ENCODE measurements at places on chromosomes 6 and 20.
A peak's percentile ranks its signal among the peaks of the same experiment; 100 is the strongest.

- no peak for DNase-seq
Observed at GRCh38 chr6:116016846-116017545, 43.7 kb downstream of the FRK start.

- no peak for DNase-seq
Observed at GRCh38 chr6:147974376-147974775, 368.3 kb upstream of the SASH1 start.

- no peak for DNase-seq
Observed at GRCh38 chr20:51376111-51376510, 166.4 kb downstream of the NFATC2 start.

DNA sequence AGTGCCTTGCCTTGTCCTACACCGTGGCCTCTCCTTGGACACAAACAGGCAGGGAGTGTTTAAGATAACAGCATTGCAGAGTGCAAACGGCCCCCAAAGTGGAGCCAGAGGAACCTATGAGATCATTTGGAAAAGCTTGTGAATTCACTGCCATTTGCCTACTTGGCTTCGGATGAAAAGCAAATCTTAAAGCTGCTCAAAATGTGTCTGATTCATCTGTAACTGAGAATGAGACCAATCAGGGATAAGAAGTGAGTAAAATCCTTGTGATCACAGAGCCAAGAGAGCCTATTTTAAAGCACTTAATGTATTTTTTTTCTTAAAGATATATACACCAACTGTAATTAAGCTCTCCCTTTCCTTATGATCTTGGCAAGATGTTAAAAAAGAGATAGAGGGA is 65.7 kb upstream of the BACH2 start:
- DNase-seq: no peak

DNA sequence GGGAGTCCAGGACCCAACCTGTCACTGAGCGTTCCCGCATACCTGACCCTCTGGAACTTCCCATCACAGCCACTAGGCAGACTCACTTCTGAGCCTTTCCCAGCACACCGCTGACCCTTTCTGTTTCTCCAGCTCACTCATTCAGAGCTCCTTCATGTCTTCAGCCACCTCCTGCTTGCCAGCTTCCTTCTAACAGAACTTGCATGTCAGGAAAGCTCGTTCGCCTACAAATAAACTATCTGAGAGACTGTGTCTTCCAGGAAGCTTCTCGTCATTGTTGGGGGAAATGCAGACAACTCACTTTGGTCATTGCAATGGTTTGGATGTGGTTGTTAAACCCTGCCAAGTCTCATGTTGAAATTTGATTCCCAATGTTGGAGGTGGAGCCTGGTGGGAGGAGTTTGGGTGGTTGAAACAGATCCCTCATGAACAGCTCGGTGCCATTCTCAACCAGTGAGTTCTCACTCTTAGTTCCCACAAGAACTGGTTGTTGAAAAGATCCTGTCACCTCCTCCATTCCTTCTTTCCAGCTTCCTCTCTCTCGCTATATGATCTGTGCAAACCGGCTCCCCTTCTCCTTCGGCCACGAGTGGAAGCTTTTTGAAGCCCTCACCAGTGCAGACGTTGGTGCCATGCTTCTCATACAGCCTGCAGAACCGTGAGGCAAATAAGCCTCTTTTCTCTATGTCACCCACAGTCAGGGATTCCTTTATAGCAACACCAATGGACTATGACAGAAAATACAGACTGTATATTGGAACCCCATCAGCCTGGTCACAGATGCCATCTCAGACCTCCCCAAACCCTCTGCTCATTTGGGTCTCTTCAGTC is 1.4 kb upstream of the MUC21 start:
- peak; percentile 45 for DNase-seq

- no peak for DNase-seq
Observed at GRCh38 chr6:158312672-158313397, 570 bp downstream of the TULP4 start.

DNA sequence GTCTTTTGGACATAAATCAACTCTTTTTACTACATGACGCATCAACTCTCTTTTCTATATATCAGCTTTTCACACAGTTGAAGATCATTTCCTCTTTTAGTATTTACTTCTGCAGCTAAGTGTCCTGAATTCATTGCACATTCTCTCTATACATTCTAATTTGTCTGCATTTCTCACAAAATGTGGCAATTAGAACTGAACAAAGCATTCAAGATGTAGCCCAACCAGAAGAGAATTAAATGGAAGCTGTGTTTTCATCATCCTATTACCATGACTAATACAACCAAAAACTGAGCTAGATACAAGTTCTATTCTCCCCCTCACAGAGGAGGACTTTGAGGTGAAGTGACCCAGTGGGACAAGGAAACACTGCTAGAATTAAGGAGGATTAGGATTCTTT is 86.9 kb downstream of the PLCG1 start:
- DNase-seq: no peak

DNA sequence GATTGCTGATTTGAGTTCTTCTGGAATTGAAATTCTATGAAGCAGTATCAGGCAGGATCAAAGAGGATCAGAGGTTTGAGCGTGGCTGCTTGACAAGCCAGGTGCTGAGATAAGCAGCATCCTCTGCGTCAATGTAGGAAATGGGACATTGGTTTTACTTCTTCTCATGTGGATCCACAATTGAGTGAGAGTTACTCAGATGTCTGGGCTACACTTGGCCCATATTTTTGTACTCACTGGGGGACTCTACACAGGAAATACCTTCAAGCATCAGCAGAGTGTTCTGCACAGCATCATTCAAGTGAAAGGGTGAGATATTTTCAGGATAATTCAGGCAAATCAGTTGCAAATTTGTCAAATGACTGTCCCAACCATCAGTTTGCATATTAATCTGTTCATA is 613.9 kb upstream of the ARID1B start:
- no peak for DNase-seq

- no peak for DNase-seq
Observed at GRCh38 chr6:34816635-34817301, 24.9 kb downstream of the BLTP3A start.

DNA sequence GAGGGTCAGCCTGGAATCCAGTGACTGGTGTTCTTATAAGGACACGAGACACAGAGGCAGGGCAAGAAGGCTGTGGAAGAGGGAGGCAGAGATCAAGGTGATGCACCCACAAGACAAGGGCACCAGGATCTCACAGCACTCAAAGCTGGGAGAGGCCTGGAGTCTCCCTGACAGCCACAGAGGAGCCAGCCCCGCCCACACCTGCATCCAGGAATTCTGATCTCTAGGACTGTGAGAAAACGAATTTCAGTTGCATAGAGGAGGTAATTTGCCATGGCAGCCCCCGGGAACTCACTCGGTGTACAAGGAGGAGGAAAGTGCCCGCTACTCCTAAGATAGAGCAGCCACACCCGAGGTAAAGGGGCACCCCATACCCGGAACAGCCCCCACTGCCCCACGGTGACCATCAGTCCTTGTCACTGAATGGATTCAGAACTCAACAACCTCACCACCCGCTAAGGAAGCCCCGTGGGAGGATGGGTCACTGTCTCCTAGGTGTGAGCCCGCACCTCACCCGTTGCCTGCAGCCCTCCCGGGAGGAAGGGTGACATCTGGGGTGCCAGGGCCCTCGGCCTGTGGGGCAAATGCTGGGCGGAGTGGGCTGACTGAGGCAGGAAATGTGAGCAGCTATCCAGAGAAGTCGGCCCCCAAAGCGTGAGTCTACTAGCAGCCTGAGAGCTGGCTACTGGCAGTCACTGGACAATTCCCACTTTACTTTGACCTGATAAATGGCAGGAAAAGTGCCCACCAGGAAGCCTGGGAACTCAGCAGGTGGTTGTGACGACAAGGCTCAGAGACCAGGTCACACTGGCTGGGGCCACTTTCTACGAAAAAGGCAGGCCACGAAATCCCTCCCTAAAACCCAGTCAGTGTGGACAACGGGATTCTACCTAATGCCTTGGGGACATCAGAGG is 22.4 kb downstream of the DLL1 start:
- no peak for DNase-seq

- peak; percentile 84 for DNase-seq
Observed at GRCh38 chr20:46117704-46118467, at the start of gene CD40. CD40 (plus strand) TSS chr20:46118314; CDS start chr20:46118344, 30 bp downstream.

GRCh38 chr6:145891565-145891964 is 72.6 kb downstream of the SHPRH start:
- DNase-seq: no peak

DNA sequence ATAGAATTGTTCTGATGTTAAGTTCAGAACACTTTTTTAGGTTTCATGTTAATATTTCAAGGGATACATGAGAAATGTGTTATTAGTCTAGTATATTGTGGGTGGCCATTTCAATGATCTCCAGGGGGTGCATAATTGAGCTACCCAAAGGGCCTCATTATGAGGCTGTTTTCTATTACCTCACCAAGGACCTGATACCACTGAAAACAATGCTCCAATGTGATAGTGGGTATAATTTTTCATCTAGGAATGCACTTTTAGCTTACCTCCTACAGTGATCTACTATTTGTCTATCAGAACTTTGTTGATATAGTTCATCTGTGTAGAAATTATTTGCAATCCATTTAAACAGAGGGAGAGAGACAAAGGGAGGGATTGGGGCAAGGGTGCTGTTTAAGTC is 106.8 kb upstream of the HS3ST5 start:
- DNase-seq: no peak

DNA sequence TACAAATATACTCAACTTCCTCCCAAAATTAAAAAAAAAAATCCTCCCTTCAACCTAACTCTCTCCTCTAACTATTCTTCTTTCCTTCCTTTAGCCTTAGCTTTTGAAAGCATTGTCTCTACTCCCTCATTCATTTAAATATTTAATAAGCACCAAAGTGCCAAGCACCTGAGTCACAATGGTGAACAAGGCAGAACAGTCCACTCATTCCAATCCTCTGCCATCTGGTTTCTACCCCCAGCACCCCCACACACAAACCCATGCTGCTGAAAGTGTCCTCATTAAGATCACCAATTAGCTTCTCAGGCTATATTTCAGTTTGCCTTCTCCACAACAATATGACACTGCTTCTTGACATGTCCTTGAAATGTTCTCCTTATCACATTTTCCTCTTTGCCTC is 76.3 kb downstream of the DTNBP1 start:
- no peak for DNase-seq

DNA sequence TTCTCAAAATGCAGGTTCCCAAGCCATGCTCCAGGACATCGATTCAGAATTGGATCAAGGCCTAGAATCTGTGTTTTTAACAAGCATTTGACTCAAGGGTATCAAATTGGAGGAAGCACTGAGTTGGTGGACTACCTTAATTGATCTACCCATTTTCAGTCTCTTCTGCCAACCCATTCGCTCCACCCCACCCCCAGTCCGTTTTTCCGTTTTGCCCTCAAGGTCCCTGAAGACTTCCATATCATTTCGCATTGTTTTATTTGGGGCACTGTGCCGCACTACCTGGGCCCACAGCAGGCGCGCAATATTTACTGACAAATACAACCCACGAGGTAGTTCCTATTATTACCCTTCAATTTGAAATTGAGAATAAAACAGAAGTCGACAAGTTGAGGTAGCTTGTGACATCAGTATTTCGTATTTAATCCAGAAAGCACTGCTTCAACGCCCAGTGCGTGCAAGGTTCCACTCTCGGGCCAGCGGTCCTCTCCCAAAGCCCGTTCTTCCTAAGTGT is 557 bp upstream of the DHX35 start:
- DNase-seq: no peak

DNA sequence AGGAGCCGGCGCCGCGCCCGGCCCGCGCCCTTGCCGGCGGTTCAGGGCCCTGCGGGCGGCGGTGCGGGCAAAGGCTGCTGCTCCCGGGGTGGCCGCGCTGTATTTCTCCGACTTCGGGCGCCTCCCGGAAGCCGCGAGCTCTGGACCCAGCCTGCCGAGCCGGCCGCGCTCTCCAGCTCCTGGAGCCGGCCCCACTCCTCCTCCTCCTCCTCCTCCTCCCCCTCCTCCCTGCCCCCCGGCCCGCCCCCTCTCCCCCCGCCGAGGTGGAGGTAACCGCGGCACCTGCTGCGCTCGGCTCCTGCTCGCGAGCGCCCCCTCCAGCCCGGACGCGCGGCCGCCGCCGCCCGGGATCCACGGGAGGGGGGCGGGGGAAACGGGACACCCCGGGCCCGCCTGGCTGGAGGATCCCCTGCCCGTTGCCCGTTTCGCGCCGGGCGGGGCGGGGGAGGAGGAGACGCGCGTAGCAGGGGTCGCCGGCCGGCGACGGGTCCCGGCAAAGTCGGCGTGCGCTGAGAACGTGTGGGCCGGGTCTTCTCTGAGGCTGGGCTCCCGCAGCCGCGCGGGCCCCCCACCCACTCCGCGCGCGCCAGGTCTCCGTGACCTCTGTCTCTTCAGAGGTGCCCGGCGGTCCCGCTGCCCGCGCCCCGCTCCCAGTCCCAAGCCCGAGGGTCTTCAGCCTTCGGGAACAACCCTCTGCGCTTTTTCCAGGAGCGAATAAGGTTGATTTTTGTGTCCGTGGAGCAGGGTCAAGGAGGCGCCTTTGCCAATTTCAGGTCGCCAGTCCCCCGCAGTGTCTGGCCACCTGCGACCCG is at the start of gene SLC22A23:
TSS of gene SLC22A23 (minus strand) at position 153 of the 812 bp plus-strand sequence. CDS start 491 bp downstream, outside the sequence.
- peak; percentile 90 for DNase-seq

GRCh38 chr6:9204171-9204570 is 768.8 kb upstream of the SLC35B3 start:
- DNase-seq: no peak

DNA sequence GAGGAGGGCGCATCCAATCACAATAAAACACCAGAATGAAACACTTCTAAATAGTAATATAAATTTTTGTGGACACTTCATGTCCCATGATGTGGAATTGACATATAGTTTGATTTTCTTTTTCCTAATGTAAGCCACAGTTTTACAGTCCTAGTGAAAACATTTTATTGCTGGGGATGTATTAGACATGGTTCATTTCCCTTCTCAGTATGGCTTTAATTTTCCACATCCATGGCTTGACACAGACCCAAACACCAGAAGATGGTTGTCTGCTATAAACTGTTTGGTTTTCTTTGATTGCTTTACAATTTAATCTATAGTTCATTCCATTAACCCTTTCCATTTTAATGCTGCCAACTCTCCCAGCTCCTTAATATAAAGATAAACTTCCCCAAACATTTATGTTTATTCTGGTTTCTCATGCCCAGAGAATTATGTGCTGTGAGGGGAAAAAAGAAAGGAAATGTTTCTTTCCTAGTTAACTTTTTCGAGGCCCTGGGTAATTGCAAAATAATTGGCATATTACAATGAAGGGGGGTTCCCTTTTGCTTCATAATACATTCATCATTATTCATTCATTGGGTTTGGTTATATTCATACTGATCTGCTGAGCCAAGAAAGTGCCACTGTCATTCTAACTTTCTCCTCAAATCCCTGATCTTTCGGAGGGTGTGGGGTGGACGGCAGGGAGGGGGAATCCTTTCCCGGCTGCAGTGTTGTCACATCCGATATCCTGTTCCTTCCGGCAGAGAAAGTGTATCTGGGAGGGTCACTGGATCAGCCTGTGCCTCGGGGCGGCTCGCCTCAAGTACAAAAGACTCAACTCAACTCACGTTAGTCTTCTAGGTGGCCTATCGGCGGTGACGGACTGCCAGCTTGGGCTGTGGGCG is 127.6 kb upstream of the TFAP2D start:
- DNase-seq: no peak

- DNase-seq: no peak
Observed at GRCh38 chr6:46367354-46368168, 123.7 kb downstream of the RCAN2 start.

GRCh38 chr6:117280922-117281321 is 15.6 kb downstream of the VGLL2 start:
- DNase-seq: no peak

All from nephron progenitor cell (in vitro differentiated cells).